Stimulated activated CD8-positive, alpha-beta memory T cell treated with anti-CD3 and anti-CD28 coated beads, Interleukin-2, amount 100 ng/mL, for 1 hour (primary cell): ENCODE measurements at places on chromosomes 4 and X.

DNA sequence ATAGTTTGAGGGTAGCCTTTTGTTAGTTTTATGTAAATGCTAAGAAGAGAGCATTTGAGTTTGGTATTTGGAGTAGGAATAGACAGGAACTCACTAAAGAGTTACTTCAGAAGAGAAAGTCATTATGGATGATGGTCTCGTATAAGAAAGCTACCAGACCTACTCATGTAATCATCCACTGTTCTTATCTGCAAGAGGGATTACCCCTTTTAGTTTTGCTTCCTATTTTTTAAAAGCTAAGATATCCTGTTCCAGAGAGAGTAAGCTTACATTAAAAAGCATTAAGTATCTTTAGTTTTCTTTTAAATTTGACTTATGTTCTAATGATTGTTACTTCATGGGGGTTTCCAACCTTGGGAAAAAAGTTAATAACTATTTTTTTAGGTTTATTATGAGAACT lies 12.5 kb upstream of the ART3 start:
- no peak for DNase-seq

DNA sequence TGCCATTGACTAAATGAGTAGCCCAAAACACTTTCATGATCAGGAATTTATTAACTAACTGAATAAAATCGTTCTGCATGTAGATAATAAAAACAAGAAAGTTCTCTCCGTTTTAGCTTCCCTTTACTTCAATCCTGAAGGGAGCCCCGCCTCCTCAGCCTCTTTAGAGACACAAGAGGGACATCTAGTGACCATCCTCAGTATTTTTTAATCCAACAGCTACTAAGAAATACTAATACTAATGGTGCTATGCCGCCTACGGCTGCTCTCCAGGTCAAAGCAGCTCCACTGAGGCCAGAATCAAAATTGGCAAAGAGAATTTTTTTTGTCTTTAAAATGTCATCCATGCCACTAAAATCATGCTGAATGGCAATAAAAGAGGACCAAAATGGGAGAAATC lies 3.2 kb upstream of the PCDH19 start:
- DNase-seq: no peak

- DNase-seq: no peak
Measured at GRCh38 chr4:10050261-10050661, 29.0 kb upstream of the SLC2A9 start.

DNA sequence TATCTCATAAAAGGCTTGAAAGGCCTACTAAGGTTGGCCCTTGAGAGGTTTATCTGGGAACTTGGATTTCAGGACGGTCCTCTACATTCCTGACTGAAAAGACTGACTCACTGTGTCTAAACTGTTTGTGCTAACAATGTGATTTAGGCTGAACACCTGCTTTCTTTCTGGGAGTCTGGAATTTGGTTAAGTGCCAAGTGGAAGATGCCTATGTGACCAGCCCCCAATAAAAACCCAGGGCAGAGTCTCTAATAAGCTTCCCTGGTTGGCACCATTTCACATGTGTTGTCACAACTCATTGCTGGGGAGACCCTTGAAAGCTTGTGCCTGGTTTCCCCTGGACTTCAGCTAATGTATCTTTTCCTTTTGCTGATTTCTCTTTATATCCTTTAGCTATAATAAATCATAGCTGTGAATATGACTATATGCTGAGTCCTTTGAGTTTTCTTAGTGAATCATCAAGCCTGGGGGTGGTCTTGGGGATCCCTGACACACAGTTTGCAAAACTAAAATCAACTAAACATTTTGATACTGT lies 55.1 kb downstream of the GPR82 start:
- no peak for DNase-seq

GRCh38 chr4:10082459-10083272 lies 33.9 kb downstream of the WDR1 start:
- no peak for DNase-seq

DNA sequence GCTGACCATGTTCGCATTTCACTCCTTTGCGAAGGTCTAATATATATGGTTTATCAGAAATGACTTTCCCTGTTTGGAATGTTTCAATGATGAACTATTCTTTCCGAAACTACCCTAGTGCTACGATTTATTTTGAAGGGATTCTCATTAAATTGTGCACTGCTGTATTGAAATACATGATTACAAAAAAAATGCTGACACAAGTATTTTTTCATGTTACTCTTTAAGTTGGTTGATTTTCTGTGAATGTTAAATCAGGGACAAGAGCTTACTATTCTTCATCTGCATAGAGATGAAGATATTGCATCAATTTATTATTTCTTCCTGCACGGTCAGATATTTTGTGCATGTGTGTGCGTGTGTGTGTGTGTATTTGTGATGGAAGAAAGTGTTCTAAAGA lies 731.5 kb upstream of the AGA start:
- no peak for DNase-seq
